ENCODE measurements at places on chromosomes 7 and 10.

GRCh38 chr7:24732646-24733413 lies 24.4 kb downstream of the GSDME start:
- no peak overlapping the region for H3K27ac ChIP-seq
- DNase-seq, result peak; percentile 63

DNA sequence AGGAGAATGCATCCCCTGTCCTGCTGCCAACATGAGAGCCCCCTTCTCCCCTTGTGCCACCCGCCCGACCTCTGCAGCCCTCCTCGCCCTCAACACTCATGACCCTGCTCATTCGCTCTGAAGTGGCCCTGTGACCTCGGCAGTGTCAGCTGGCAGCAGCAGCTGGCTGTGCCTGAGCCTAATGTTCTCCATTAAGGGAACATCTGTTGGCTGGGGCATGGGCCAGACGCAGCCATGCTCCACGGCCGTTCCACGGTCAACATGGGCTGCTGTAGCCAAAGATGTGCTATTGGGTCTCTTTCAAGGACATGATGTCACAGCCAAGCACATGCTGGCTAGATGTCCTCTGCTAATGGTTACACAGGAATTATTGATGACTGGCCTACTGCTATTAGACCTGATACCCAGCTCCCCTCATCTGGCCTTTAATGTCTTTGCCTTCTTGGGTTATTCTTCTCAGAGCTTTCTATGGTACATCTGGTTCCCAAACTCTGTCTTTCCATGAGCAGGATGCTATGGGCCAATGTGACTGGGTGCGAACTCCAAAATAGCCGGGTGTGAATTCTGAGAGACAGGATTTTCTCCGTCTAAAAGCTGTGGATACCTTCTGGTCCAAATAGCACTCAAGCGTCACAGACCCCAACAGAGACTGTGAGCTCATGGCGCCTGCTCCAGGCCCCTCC lies 22.4 kb downstream of the ADCYAP1R1 start:
- H3K4me3 ChIP-seq, result no peak overlapping the region
- no peaks in the 10 kb centered on the region for H3K36me3 ChIP-seq
- H3K27me3 ChIP-seq, result no peaks in the 10 kb centered on the region

GRCh38 chr10:30227481-30227880 lies 121.6 kb downstream of the MTPAP start:
- no peak overlapping the region for H3K27ac ChIP-seq
- H3K27me3 ChIP-seq, result no peaks in the 10 kb centered on the region
- H3K4me1 ChIP-seq, result no peaks in the 10 kb centered on the region

DNA sequence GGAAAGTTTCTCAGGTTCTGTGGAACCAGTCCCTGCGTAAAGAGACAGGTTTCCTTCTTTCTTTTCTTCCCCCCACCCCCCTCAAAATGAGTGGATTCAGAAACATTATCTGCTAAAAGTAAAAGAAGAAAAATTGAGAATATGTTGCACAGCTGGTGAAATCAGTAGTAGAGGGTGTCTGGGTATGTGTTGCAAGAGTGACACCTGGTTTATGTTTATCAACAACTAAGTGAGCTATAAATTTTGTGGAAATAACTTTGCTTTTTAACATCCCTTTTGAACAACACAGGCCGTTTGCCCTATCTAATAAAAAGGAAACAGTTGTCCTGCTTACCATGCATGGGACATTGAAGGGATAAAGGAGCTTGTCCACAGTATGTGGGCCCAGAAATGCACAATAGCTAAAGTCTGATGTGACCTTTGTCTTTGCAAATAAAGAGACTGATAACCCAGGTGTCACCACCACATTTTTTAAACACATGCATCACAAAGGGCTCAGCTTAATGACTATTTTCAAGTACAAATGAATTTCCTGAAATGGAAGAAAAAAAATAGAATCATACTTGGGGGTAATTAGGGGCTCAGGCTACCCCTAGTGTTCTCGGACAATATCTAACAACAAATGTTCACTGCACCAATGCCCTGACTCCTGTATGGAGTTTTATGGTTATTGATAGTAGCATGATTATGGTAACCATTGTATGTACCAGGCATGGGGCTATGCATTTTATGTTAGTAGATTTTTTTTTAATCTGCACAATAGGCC lies 221.7 kb upstream of the TCF7L2 start:
- H3K4me3 ChIP-seq, result no peak overlapping the region
- no peaks in the 10 kb centered on the region for H3K27me3 ChIP-seq
- H3K36me3 ChIP-seq, result no peaks in the 10 kb centered on the region
- no peak overlapping the region for H3K27ac ChIP-seq
- DNase-seq, result no peak
- no peaks in the 10 kb centered on the region for H3K4me1 ChIP-seq

GRCh38 chr7:138770904-138771303 lies 26.9 kb upstream of the TMEM213 start:
- H3K4me3 ChIP-seq, result no peak overlapping the region
- H3K27me3 ChIP-seq, result no peaks in the 10 kb centered on the region
- H3K36me3 ChIP-seq, result no peaks in the 10 kb centered on the region
- no peak for DNase-seq

- no peak overlapping the region for H3K27ac ChIP-seq
- no peaks in the 10 kb centered on the region for H3K36me3 ChIP-seq
- DNase-seq, result no peak
- no peaks in the 10 kb centered on the region for H3K27me3 ChIP-seq
- H3K4me1 ChIP-seq, result peaks cover 15% of the 10 kb centered on the region
- H3K4me3 ChIP-seq, result no peak overlapping the region
These were observed 119.4 kb downstream of the SGMS1 start for GRCh38 chr10:50504389-50504788.

DNA sequence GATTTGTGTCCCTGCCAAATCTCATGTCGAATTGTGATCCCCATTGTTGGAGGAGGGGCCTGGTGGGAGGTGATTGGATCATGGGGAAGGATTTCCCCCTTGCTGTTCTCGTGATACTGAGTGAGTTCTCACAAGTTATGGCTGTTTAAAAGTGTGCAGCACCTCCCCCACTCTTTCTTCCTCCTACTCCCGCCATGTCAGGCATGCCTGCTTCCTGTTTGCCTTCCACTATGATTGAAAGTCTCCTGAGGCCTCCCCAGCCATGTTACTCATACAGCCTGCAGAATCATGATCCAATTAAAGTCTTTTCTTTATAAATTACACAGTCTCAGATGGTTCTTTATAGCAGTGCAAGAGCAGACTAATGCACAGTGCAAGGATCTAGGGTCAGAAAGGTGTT lies 75.4 kb downstream of the CALD1 start:
- no peaks in the 10 kb centered on the region for H3K36me3 ChIP-seq
- no peak for DNase-seq
- H3K27me3 ChIP-seq, result no peaks in the 10 kb centered on the region
- H3K4me1 ChIP-seq, result peaks cover 3% of the 10 kb centered on the region
- no peak overlapping the region for H3K4me3 ChIP-seq
- H3K27ac ChIP-seq, result no peak overlapping the region

DNA sequence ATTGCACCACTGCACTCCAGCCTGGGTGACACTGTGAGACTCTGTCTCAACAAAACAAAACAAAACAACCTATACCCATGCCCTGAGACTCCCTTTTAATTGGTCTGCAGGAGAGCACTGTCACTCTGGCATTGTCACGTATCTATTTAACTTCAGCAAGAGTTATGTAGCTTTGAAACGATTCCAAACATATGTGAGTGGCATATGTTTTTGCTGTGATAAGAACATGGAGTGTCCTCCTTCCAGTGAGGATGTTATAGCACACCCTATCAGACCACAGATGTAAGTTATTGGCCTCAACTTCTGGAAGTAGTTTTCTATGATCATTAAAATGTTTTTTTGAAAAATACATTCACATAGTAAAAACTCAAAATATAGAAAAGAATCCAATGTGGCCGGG lies 15.5 kb upstream of the DNAJC12 start:
- no peak overlapping the region for H3K27ac ChIP-seq
- H3K4me3 ChIP-seq, result no peak overlapping the region
- DNase-seq, result no peak
- no peaks in the 10 kb centered on the region for H3K27me3 ChIP-seq
- peaks cover 4% of the 10 kb centered on the region for H3K4me1 ChIP-seq

- H3K4me1 ChIP-seq, result peaks cover 17% of the 10 kb centered on the region
- H3K27me3 ChIP-seq, result no peaks in the 10 kb centered on the region
- no peaks in the 10 kb centered on the region for H3K36me3 ChIP-seq
- H3K27ac ChIP-seq, result peak overlapping the region; percentile 80
- no peak overlapping the region for H3K4me3 ChIP-seq
These were observed 74.7 kb downstream of the CUX1 start for GRCh38 chr7:101891936-101892640.

GRCh38 chr10:60777696-60778213 lies 523 bp upstream of the CDK1 start:
- no peaks in the 10 kb centered on the region for H3K27me3 ChIP-seq
- H3K4me1 ChIP-seq, result peaks cover 7% of the 10 kb centered on the region
- H3K36me3 ChIP-seq, result no peaks in the 10 kb centered on the region
- no peak overlapping the region for H3K27ac ChIP-seq

- no peak for DNase-seq
- H3K4me1 ChIP-seq, result peaks cover 6% of the 10 kb centered on the region
- no peak overlapping the region for H3K27ac ChIP-seq
These were observed 35.3 kb upstream of the STARD3NL start for GRCh38 chr7:38142736-38143135.

- DNase-seq, result no peak
- H3K27me3 ChIP-seq, result no peaks in the 10 kb centered on the region
- H3K4me3 ChIP-seq, result no peak overlapping the region
- H3K4me1 ChIP-seq, result no peaks in the 10 kb centered on the region
These were observed 64.2 kb downstream of the LRMDA start for GRCh38 chr10:75495434-75496190.

DNA sequence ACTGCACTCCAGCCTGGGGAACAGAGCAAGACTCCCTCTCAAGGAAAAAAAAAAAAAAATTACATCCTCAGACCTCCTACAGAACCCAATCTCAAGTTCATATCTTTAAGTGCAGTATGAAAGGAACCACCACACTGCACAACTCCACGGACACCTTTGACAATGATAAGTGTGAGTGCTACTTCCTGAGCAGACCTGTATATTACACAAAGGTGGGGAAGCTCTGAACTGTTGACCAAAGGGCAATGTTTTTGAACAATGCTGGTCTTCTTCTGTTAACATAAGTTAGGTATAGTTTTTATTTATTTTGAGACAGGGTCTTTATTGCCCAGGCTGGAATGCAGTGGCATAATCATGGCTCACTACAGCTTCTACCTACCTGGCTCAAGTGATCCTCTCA lies 54.1 kb upstream of the RNF148 start:
- H3K27me3 ChIP-seq, result no peaks in the 10 kb centered on the region
- no peak overlapping the region for H3K27ac ChIP-seq
- H3K36me3 ChIP-seq, result no peaks in the 10 kb centered on the region
- H3K4me3 ChIP-seq, result no peak overlapping the region
